ENCODE measurements at places on chromosomes 13 and 19.
A peak's percentile ranks its signal among the peaks of the same experiment; 100 is the strongest.

GRCh38 chr19:18945297-18945696 is 4.3 kb upstream of the HOMER3 start:
- DNase-seq, result no peak

DNA sequence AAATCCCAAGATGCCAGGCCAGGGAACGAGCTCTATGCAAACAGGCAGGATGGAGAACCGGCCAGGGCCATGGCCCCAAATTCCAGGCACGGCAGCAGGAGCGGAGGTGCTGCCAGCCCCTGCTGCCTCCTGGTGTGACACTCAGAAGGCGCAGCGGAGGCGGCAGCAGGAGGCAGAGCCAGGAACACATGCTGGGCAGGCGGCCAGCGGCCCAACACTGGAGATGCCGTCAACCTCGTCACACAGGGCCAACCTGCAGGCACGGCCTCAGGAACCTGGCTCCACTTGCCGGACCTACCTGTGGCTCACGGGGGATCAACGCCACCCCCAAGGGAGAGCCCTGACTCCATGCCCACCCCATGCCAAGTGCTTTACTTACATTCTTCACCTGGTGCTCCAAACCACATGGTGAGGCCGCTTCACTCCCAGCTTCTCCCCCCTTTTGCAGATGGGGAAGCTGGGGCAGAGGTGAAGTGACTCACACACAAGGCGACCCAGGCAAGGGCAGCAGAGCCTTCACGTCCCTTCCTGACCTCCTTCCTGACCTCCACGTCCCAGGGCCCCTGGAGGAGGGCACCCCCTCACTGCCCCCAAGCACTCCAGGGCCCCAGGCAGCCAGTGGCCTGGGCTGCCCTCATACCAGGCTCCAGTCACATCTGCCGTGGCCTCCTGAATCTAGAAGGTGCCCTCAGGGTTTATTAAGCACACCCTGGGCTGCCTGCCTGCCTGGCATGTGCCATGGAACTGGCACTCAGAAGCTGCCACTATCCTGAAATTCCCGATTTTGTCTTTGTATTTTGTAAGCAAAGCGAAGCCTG is 43.5 kb downstream of the GGACT start:
- no peak for DNase-seq

DNA sequence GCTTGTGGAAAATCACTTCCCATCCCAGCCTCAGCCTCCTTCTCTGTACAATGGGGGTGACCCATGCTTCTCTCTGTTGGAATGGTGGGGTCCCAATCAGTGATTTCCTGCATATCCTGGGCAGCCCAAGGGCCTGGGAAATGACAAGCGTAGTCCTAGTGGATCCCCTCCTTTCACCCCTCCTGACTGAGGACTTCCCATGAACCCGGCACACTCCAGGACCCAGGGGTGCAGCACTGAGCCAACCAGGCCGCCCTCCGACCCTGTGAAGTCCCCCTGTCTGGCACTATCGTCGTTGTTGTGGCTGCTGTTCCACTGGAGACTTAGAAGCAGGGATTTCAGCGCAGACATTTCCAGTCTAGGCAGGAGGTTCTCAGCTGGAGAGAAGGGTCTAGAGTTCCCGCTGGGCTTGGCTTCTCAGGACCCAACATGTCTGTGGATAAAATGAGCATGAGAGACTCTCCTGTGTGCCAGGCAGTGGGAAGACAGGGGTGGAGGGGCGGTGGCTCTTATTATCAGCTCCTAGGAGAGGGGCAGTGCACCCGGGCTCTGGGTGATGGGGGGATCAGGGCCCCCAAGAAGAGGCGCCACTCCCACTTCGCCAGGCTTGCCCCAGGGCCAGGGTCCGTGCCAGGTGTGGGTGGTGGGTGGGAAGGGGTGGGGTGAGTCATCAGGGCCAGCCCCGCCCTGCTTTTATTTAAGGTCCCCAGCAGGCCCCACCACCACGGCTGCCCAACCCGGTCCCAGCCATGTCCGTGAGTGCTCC is at the start of gene LGALS7B:
Gene LGALS7B (plus strand): TSS at position 723 of the 766 bp plus-strand sequence. CDS start 27 bp downstream, at position 750.
- DNase-seq, result no peak

- no peak for DNase-seq
Measured at GRCh38 chr13:113121928-113122471, 599 bp upstream of the F10 start.

- DNase-seq, result peak; percentile 77
Measured at GRCh38 chr19:45667620-45668341, at the start of gene GIPR. Gene GIPR, plus strand, starts transcription at chr19:45668221. Its CDS starts 1,300 bp downstream, at chr19:45669521.

DNA sequence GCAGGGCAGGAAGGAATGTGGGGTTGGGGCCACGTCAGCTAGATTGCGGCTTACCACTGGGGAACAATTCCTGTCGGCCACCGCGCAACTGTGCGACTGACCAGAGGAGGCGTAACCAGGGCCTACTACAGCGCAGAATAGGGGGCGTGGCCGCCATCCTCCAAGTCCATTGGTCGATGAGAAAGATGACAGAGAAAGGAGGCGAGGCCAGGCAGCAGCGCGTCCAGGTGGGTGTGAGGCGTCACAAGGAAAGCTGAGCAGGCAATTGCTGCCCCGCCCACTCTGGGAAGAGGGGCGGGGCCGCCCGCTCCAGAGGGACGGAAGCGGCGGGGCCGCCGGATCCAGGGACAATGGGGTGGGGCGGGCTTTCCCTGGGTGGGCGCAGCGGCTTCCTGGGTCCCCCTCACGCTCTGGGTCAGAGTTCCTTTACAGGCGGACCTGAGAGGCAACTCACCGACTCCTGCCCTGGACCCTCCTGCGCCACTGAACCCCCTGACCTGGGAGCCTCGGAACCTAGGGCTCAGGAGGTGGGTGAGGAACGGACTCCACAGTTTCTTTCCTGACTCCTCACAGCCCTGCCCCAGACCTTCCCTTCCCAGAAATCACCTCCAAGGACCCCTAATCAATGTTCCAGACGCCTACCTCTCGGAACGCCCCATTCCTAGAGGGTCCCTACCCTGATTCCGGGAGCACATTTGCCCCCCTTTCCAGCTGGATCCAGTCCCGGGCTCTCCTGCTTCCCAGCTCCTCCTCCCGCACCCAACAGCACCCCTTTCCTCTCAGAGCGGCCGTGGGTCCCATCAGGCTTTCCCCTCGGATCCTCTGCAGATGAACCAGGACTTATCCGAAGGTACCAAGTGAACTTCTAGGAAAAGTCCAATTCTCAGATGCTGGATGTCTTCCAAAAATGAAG is 101.5 kb upstream of the ZNF492 start:
- DNase-seq, result no peak

GRCh38 chr13:36512771-36513170 is 80.5 kb downstream of the CCNA1 start:
- DNase-seq, result no peak

DNA sequence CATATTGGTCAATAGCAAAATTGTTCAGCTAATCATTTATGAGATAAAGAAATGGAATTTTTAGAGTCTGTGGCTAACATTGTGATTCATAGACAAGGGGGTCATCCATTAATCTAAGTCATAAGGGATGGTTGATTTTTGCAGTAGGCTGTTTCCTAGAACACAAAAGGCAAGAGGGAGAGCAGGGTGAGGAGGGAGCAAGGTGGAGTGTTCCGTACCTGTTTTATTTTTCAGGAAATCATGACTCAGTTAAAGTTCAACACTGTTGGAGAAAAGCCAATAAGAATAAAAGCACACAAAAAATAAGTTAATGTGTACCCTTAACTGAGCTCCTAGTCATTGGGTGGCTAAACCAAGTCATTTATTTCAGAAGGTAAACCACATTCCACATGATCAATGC is 512.4 kb upstream of the ATXN8OS start:
- no peak for DNase-seq

DNA sequence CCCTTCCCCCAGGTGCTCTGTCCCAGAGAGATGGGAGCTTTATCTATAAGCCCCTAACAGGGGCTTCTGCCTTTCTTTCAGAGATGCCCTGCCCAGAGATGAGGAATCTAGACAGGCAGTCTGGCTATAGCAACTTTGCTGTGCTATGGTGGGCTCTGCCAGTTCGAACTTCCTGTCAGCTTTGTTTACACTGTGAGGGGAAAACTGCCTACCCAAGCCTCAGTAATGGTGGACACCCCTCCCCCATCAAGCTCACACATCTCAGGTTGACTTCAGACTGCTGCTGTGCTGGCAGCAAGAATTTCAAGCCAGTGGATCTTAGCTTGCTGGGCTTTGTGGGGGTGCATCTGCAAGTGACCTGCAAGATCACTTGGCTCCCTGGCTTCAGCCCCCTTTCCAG is 21.5 kb downstream of the CYSLTR2 start:
- no peak for DNase-seq

DNA sequence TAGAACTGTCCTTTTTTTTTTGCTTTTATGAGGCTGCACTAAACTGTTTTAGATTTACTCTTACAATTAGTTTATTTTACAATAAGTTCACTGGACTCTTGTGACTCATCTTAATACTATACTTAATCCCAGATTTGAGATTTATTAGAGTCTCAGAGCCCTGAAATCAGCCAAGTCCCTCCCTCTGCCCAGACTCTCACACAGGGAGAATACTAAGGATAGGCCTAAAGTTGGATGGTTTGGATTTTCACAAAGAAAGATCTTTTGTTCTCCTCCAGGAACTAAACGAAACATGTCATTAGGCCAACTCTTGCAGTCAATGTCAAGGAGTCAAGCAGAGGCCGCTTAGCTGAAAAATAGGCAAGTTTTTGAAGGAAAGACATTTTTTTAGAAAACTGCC is 42.7 kb upstream of the MIR17HG start:
- no peak for DNase-seq

DNA sequence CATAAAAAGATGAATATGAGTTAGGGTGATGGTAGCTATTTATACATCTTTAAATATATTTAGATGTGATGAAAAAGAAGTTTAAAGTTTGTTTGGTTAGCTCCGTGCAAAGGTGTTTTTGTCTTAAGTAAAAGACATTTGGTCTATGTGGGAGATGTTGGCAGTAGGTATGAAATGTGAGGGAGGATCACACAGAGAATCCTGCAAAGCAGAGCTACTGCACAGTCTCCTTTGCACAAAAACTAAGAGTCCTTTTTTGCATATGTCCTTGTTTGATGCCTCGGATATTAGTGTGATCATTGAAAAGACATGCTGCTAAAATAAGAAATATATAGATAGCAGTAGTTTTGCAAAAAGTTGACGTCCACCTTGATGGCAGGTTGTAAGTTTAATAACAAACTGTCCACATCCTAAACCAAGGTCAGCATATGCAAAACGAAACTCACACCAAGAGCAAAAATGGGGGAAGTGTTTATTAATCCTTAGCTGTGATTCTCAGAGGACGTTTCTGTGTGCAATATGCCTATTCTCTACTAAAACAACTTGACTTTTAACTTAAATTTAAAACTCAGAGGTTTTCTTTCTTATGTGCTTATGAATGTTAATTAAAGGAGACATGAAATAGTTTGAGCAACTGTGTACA is 870.1 kb downstream of the PCDH9 start:
- no peak for DNase-seq

GRCh38 chr13:44416301-44416700 is 42.7 kb downstream of the SERP2 start:
- peak; percentile 49 for DNase-seq

GRCh38 chr19:5961969-5962945 is 15.7 kb downstream of the RANBP3 start:
- peak; percentile 73 for DNase-seq

DNA sequence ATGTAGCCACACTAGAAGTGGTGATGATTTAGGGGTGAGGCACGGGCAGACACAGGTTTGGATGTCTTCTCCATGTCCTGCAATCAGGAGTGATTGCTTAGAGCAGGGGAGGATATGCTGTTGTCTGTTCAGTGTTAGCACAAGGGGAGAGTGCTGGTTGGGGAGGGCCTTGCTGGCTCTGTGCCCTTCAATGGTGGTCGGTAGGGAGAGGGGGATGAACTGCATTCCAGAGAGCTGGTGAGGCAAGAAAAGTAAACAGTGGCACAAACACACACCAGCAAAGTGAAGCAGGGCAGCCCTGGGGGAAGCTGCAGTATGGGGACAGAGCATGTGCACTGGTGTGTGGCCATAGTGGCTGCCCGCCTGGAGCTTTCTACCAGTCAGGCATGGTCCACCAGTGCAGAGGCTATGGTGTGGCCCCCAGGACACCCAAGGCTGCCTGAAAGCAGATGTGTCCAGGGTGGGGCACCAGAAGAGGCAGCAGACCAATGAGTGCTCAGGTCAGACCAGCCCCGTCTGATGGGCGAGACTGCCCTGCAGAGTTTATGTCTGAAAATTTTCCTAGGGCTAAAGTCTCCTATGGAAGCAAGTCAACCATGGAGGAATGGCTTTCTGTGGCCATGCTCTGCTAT is 1676.9 kb downstream of the PCDH9 start:
- no peak for DNase-seq

DNA sequence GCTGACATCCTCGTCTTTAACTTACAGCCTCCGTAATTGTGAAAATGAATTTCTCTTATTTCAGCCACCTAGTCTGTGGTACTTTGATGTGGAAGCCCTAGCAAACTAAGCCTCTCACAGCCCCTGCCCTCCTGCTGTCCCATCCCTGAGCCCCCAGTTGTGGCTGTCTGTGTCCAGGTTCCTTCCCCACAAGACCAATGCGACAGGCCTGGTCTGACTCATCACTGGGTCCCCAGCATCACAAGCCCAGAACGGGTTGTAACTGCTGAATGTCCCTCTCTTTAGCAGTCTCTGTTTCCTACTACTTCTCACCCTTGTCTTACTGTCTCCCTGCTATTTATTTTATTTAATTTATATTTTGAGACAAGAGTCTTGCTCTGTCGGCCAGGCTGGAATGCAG is 5.7 kb downstream of the POU2F2 start:
- DNase-seq, result peak; percentile 24

- DNase-seq, result no peak
Measured at GRCh38 chr13:103573446-103573845, 507.2 kb upstream of the SLC10A2 start.

DNA sequence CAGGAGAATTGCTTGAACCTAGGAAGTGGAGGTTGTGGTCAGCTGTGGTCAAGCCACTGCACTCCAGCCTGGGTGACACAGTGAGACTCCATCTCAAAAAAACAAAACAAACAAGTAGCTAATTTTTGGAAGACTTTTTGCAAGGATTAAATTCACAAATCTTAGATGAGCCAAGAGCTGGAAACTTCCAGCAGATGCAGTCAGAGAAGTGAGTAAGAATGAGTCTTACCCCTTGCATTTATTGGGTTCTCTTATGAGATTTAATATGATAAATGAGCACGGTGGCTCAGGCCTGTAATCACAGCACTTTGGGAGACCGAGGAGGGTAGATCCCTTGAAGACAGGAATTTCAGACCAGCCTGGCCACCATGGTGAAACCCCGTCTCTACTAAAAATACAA is 44.9 kb upstream of the NBEA start:
- DNase-seq, result no peak

DNA sequence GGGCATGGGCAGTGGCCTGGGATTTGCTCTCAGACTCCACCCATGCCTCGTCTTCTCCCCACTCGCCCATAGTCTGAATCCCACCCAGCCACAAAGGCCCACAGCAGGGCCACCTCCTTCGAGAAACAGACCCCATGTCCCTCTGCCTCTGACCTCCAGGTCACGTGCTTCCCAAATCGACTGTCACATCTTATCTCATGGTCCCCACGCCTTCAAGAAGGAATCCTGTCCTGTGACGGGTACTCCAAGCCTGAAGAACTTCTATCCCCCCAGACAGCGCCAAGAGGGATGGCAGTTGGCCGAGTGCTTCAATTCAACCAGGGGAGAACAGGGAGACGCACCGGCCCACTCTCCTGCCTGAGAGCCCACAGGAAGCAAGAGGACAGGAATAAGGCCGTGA is 16.5 kb downstream of the MLLT1 start:
- no peak for DNase-seq
